Cortex of kidney (tissue), 1 donor: ENCODE measurements at places on chromosomes 13 and 19.

- no peak for DNase-seq
Observed at GRCh38 chr19:31114585-31114984, 234.7 kb downstream of the TSHZ3 start.

DNA sequence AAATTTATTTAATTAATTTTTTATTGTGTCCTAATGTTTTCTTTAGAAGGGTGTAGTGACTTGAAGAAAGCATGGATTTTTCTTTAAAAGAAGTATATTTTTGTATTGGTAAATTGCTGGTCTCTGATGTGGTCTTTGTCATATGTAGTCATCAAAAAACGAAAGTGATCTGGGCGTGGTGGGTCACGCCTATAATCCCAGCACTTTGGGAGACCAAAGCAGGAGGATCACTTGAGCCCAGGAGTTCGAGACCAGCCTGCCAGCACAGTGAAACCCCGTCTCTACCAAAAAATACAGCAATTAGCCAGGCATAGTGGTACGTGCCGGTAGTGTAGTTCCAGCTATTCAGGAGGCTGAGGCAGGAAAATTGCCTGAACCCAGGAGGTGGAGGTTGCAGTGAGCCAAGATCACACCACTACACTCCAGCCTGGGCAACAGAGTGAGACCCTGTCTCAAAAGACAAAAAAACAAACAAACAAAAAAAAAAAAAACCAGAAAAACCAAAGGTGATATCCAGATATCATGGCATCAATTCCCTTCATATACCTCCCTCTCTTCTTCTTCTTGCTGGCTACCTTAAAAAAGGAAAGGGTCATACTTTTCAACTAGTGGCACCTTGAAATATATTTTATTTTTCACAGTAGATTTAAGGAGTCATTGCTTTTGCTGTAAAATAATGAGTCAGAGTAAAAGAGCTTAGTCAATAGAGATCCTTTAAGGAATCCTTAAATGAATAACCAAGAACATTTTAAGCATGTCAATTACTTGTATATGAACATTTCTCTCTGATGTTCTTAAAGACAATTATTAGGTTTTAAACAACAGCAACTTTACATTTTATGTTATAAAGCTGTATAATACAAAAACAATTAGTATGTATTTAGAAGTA is 19.9 kb downstream of the KCTD4 start:
- no peak for DNase-seq

GRCh38 chr13:41938918-41939317 is 22.0 kb downstream of the VWA8 start:
- DNase-seq: no peak

- DNase-seq: no peak
Observed at GRCh38 chr13:112231451-112232083, 144.6 kb upstream of the SPACA7 start.
